ENCODE measurements at places on chromosomes 7 and 10.

DNA sequence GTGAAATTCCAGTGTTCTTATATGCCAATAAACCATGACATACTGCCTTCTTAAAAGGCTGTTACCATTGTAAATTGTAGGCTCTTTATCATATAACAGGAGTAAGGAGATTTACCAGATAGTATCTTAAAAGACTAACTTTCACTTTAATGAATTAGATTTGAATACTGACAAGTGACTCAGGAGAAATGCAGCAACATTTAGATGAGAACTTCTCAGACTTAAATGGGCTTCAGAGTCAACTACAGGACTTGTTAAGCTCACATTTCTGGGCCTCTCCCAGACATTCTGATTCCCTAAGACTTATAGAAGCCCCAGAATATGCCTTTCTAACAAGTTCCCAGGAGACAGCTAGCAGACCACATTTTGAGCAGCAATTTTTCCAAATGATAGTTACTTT, 466.3 kb downstream of the ARL4A start:
- DNase-seq = no peak

GRCh38 chr7:142749218-142749993, at the start of gene PRSS1:
Gene PRSS1 (plus strand): TSS chr7:142749472. CDS start chr7:142749485, 13 bp downstream.
- DNase-seq = no peak

- no peak for DNase-seq
Observed at GRCh38 chr7:13414661-13415107, 574.8 kb downstream of the ETV1 start.

- DNase-seq = no peak
Observed at GRCh38 chr10:110601581-110601980, 34.1 kb downstream of the SMC3 start.

GRCh38 chr7:26656735-26657134, 207.7 kb downstream of the SKAP2 start:
- no peak for DNase-seq

GRCh38 chr7:25949736-25950487, 202.1 kb upstream of the NFE2L3 start:
- no peak for DNase-seq

- no peak for DNase-seq
Observed at GRCh38 chr7:124460056-124460450, 305.5 kb downstream of the GPR37 start.

DNA sequence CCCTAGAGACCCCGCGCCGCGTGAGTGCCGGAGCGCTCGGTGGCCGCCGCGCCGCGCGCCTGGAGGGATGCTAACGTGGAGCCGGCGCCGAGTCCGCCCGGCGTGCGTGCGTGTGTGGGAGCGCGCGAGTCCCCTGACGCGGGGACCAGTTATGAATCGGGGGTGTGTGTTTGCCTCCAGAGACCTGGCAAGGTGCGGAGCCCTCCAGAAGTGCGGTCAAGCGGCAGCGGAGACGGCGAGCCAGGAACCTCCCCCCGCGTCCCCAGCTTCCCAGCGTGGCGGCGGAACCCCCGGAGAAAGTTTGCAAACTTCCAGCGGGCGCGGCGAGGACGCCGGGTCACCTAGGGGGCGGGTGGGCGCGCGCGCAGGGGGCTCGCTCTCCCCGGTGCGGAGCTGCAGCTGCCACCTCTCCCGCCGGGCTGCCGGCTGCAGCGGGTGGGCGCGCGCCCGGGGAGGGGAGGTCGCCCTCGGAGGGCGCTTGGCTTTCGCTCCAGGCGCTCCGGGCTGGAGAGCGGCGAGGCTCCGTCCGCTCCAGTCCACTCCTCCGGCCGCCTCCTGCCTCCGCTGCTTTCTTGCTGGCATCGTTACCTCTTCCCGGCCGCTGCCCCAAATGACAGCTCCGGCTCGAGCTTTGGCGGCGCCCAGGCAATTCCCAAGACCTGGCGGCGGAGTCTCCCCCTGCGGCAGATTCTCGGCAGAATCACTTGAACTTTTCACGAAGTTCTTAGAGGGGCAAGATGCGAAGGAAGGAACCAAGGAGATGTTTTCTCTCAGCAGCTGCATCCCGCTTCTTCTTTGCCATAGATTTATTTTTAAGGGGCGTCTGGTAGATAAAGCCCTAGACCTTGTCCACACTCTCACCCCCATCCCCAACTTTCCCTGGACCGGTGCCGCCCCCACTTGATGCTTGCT, 2.3 kb upstream of the CREB5 start:
- DNase-seq = no peak

DNA sequence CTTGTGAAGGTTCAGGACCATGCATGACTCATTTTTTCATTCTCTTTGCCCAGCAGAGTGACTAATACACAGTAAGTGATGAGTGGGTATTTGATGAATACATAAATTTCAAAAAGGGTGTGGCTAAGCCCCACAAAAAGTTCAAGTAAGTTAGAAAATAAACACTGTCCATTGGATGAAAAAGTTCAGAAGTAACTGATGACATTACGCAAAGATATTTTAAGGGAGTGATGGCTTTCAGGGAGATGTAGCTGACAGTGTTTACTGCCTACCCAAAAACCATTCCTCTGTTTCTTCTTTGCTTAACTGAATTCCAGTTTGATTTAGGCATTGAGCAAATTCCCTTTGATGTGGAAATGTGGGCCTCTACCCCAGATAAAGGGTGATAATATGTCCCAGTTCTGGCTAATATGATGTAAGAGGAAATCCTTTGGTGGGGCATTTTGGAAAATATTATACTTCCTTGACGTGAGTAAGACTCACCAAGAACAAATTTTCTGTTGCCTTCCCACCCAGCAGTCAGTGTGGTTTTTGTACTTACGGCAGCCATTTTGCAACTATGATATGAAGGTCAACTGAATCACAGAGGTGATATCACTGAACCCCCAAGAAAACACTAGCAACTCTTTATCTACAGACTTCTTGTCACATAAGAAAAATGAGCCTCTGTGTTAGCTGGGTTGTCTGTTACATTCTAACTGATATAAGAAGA, 29.0 kb upstream of the EBLN1 start:
- DNase-seq = peak; percentile 89

GRCh38 chr10:34697351-34698247, 117.5 kb downstream of the PARD3 start:
- DNase-seq = no peak

GRCh38 chr7:90483251-90483650, 13.8 kb downstream of the PTTG1IP2 start:
- no peak for DNase-seq

DNA sequence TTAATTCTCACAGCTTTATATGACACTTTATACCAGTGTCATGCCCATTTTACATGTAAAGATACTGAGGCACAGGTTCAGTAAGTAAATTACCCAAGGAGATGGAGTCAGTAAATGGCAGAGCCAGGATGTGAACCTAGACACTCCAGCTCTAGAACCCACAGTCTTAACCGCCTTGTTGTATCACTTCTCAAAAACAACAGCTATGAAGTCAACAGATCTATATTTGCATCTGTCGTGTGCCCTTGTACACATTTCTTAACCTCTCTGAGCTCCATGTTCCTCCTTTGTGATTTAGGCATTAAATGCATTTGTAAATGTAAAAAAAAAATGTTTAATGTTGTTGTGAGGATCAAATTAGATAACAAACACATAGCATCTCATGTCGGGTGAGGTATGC, 716.2 kb downstream of the SUGCT start:
- no peak for DNase-seq

GRCh38 chr7:29071203-29071874, 75.0 kb downstream of the CPVL start:
- DNase-seq = no peak

DNA sequence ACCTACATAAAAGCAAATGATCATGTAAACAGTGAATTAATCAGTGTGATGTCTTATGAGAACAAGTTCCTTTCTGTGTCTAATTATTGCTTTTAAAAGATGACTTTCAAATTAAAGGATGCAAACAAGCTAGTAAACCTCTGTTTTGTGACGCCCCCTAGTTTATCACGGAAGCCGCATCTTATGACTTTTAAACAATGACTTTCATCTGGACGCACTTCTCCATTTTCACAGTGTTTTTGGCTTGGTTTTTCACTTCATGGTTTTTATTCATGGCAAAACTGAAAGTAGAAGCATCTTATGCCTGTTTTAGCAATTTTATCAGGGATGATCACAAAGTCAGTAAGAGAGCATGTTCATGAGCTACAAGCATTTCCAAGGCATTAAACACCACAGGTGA, 35.0 kb downstream of the ITGA8 start:
- no peak for DNase-seq

DNA sequence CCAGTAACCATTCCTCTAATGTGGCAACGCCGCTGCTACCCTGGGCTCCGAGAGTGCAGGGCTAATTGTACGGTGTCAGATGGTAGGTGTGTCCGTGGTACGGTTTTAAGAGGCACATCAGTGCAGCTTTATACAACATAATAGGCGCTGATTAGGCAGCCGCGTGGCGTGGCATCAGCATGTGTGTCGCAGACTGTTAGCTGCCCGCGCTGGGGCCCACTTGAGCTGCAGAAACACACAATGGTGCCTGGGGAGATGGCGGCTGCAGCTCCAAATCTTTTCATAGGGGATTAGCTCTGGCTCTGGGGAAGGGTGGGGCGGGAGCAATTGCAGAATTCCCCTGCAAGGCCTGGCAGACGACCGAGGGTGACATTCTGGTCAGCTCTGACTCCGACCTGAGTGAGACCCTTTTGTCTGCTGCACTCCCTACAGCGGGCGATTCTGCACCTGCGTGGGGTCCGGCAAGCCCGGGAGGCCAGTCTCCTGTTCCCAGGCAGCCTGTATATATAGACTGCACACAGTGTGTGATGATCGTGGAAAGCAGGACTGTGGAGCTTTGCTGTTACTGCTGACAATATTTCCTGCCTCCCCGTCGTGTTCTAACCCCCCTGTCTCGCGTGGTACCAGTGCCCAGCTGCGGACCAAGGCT, 722.7 kb upstream of the CELF2 start:
- DNase-seq = no peak

DNA sequence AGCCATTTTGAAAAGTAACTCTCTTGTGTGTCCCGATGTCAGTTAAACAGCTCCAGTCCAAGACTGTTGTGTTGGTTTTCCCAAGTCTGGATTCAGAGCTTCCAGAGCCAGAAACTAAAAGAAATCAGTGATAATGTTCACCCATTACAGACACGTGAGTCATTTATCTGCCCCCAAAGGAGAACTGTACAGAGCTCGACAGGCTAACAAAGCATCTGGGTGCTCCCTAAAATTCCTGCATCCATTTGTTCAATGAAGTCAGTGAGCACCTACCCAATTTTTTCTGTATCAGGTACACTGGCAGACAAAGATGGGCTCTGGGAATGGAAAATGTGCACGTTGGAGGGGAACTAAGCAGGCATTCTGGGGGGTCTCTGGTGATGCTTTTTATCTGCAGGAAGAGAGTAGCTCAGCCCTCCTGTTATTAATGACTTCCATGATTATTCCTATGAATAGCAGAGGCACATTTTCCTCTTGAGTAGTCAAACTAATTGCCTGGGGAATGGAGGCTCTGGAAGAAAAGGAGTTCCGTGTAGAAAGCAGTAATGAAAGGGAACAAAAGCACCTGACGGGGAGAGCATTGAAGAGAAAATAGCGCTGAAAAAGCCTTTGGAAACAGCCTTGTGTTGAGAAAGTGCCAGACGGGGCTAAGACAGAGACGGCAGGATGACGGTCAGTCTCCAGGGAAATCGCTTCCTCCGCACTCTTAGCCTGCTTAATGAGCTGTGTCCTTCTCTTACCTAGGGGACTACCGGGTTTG, 75.3 kb downstream of the GAD2 start:
- DNase-seq = no peak

GRCh38 chr7:4957847-4958476, 1.0 kb downstream of the MMD2 start:
- no peak for DNase-seq

- peak; percentile 62 for DNase-seq
Observed at GRCh38 chr7:100887516-100888290, 1.8 kb downstream of the UFSP1 start.

DNA sequence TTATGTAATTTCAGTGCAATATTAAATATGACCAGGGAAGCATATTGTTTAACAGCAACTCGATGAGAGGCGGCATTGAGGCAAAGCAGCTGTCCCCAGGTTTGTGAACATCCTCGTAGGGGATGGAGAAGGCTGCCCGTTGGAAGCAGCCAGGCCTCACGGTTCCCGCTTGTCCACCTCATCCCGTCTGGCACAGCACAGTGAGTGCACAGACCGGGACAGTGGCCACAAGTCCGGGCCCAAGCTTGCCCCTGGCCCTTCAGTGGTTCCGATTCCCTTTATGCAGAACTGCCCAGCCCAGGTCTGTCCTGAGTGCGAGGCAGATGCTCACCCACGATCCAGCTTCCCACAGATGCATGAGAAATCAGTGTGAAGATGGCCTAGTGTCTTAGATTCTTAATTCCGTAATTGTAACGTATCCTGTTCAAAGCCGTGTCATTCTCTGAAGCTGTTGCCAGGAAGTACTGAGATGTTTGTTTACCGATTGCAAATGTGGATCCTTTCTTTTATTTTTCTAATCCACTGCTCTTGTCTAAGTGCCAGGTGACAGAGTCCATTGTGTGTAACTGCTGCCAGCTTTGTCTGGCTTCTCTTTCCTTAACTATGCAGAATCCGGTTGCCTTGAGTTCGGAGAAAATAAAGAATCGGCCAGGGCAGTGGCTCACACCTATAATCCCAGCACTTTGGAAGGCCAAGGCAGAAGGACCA, 35.5 kb downstream of the PFKP start:
- no peak for DNase-seq

DNA sequence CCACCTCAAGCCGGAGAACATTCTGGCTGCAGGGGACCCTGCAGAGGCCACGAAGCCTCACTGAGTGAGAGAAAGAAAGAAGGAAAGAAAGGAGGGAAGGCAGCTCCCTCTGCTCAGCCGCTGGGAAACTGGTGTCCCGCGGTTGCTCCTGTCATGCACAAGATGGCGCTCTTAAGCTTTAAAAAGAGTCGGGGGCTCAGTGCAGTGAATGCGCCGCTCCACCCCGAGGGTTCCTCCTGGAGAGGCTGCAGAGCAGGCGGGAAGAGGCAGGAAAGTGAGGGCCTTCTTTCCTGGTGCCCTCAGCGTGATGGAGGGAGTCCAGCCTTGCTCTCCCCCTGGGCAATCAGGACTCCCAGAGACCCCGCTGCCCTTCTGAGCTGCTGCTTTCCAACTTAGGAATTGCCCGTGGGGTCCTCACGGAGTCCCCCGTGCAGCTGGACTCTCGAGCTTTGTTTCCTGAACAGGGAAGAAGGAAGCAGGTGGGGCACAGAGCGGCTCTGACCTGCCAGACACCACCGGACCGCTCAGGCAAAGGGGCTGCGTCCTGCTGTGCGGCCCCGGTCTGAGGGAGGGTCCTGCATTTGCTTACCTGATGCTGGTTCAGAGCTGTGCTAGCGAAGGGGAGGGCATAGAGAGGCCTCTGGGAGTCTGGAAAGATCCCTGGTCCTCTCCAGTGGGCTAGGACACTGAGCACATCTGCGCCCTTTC, 141.9 kb upstream of the MKI67 start:
- no peak for DNase-seq

DNA sequence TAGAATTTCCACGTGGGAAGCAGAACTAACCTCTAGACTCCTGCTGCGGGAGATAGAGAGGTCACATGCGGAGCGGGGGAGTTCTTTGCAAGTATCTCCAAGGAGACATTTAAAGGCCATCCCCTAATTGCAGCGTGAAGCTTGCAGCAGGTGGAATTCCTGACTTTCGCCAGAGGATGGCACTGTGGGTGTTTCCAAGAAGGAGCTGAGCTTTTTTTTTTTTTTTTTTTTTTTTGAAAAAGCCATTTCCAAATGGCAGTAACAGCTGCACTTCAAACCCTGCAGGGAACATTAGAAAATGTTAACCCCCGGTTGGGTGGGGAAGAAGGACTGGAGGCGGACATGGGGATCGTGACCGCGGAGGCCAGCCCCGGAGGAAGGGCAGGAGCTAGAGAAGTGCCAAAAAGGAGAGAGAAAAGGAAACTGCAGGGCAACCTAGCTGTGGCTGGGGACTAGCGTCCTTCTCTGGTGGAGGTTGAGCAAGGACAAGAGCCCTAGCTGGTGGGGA, 487.7 kb downstream of the TYW1 start:
- no peak for DNase-seq

Measured in CD4-positive, alpha-beta T cell treated with Interleukin-4 for 4 hours (primary cell).